Activated T-helper 9 cell treated with anti-CD3 and anti-CD28 coated beads, Interleukin-2, amount 50 U/mL, for 16 hours (primary cell): ENCODE measurements at places on chromosomes 4 and X.
A peak's percentile ranks its signal among the peaks of the same experiment; 100 is the strongest.

GRCh38 chr4:13912966-13913365, 285.4 kb upstream of the BOD1L1 start:
- DNase-seq = no peak

DNA sequence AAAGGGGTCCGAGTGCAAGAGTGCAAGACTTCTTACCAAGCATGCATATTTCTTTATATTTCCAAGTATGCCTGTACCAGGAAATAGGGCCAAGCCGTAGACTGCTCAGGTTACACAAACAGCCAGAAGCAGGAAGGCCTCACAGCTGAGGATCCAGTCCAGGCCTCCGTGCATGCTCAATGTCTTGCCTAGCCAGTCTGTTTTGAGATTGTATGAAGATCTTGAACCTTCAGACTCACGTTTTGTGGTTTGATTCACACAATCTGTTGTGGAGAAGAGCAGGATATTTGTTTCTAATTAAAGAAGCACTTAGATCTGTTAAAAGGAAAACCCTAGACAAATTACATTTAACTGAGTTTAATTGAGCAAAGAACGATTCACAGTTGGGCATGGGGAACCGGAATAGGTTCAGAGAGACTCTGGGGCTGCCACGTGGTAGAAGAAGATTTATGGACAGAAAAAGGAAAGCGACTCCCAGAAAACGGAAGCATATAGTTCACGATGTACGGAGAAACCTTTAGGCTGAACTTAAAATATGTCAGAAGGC, 1.2 kb downstream of the MGST2 start:
- no peak for DNase-seq

GRCh38 chr4:180058691-180059215, 2184.4 kb upstream of the TENM3 start:
- DNase-seq = no peak

DNA sequence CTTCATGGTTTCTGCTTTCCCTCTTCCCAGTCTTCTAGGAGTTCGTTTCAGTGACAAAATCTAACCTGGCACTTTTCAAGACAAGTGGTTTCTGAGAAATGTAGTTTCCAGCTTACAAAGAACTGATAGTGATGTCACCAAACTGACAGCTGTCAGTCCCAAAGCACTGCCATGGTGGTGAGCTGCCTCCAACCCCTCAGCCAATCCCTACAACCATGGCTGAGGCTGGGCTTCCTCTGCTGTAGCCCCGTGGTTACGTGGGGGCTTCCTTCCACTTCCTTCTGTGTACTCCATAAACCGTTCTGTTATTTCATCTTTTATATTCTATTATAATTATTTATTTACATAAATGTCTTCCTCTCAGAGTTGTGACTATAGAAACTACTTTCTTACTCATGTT, 198.6 kb upstream of the AGA start:
- DNase-seq = no peak

- no peak for DNase-seq
Measured at GRCh38 chr4:97653701-97654100, 489.6 kb downstream of the STPG2 start.

- DNase-seq = no peak
Measured at GRCh38 chrX:39577206-39577984, 520.4 kb downstream of the BCOR start.

DNA sequence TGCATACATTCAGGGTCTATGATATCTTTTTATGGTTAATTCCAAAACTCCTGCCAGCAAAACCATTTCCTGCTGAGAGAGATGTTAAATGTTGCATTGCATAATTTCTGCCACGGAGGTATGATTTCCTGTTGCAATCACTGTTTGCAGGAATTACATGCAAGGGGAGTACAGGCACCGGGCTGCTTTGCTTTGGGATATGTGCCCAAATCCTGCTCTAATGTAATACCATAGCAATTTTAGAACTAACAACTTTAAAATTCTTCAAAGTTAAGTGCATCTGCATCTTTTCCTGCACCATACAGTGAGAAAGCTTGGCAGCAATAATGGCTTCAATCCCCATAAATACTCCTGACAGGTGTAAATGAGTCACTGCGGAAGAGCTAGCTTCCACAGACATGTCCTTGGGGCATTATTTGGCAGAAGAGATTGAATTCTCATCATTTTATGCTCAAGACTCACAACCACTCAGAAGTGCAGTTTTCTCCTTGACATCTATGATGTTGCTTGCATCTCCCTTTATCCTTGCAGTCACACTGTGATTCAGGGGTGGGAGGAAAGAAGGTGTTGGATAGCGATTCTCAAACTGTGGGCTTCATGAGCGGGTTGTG, 29.6 kb downstream of the TRIM2 start:
- DNase-seq = no peak

- DNase-seq = no peak
Measured at GRCh38 chr4:71377561-71377960, 38.7 kb downstream of the SLC4A4 start.

DNA sequence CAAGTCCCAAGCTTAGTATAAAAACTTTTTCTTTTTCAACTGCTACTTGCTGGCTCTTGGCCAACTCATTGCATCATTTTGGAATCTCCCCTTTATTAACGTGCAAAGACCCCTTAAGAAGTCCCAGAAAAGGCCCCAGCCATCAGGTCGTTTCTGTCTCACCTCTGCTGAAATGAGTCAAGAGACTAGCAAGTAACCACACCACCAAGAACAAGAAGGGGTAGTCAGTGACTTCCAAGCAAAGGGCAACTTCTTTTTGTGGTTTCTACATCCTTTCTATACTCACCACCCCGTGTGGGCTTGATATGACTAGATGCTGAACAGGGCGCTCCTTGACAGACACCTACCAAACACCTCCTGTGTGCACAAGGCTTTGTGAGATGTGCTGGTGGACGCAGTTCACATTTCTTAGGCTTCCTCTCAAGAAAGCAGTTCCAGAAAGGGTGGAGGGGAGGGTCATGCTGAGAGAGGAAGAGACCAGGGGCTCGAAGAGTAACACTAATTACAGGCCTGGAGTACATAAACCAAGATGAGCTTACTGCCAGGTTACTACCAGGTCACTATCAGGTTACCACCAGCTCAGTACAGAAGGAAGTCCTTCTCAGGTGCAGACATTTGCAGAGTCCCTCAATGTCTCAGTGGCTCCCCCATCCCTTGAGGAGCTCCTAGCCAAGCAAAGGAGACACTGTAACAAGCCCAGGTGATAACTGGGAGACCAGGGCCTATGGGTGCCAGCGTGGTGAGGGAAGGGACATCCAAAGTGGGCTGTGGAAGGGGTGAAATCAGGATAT, 19.3 kb downstream of the JAKMIP1 start:
- DNase-seq = peak; percentile 24

GRCh38 chr4:25535701-25536473, 119.8 kb upstream of the SLC34A2 start:
- DNase-seq = no peak

GRCh38 chr4:83153417-83153816, 38.9 kb upstream of the PLAC8 start:
- DNase-seq = no peak

- DNase-seq = no peak
Measured at GRCh38 chr4:140947506-140947905, 185.8 kb downstream of the RNF150 start.

GRCh38 chrX:46811121-46811520, 25.7 kb upstream of the RP2 start:
- no peak for DNase-seq

GRCh38 chr4:37815591-37815990, 10.9 kb upstream of the PGM2 start:
- DNase-seq = no peak

GRCh38 chrX:113059714-113060113, 219.1 kb upstream of the AMOT start:
- DNase-seq = no peak

GRCh38 chr4:111946800-111947199, 198.5 kb upstream of the FAM241A start:
- DNase-seq = no peak

GRCh38 chr4:124389591-124389990, 322.9 kb downstream of the ANKRD50 start:
- no peak for DNase-seq

GRCh38 chr4:24369507-24370029, 214.8 kb downstream of the DHX15 start:
- DNase-seq = no peak

GRCh38 chrX:80765220-80765625, 44.5 kb downstream of the BRWD3 start:
- DNase-seq = no peak

DNA sequence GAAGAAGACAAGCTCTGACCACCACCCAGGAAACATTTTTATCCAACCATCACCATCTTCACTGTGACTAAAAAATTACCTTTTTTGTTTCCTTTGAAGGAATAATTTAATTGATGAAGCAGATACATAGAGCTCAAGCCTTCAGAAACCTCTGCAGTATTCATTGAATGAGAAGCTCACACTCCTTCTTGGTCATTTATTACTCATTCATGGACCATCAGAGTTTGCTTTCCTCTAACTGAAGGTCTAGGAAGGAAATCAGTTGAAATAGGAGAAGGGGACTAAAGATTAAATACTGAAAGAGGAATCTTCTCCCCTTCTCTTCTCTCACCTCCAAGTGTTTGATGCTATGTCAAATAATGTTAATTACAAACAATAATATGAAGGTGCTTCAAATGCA, 290.6 kb upstream of the KLF3 start:
- DNase-seq = no peak

DNA sequence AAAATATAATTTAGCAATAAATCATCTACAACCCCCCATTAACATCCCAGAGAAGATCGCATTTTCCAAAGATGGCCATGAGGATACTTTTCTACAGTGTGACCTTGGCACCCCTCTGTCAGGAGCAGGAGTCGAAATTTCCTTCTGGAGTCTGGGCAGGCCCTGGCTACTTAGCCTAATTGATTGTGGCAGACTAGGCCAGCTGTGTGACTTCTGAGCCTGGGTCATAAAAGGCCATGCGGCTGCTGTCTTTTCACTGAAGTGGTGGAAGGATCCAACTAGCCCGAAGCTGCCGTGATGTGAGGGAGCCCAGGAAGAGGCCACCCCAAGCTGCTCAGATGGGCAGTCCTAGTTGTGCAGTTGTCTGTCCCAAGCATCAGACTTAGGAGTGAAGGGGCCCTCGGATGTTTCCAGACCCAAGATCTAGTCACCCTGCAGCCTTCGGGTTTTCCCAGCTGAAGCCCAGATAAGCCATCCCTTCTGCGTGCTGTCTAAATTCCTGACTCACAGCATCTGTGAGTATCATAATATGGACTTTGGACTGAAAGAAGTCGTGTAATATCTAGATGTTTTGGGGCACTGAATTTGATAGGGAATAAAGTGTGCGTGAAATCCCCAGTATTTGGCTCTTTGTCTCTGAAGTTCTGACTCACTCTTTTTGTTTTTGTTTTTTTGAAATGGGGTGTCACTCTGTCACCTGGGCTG, 21.0 kb downstream of the PDK3 start:
- no peak for DNase-seq

- DNase-seq = no peak
Measured at GRCh38 chr4:16693641-16694040, 204.8 kb downstream of the LDB2 start.

DNA sequence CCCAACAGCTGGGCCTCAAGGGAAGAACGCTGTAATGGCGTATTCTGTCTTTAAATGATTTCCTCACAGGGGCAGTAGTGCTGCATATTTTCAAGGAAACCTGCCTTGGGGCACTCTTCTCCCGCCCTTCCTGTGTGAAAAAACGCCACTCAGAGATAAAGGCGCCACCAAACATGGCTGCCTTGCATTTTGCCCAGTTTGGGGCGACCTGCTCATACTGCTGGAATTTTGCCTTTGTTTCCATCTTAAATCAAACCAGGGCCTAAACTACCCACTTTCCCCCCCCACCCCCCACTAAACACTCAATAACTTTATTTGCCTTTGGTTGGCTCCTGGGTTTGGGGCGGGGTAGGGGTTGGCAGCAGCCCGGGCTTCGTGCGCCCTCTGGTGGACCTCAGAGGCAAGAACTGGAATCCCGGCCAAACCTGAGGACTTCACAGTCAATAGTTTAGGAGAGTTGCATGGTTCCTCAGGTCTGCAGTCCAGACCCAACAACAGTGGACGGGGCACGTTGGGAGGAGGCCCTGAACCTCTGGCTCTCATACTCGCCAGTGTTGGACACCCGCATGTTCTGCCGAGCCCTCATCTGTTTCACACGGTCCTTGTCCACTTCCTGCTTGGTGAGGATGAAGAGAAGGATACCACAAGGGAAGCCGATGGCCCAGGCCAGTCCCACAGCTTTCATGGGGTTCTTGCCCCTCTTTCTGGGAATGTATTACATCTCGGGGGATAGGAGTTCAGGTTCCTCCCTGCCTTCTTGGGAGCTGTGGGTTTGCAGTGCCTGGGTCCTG, 220.1 kb upstream of the STK26 start:
- DNase-seq = peak; percentile 53

GRCh38 chrX:39516427-39516841, 581.3 kb downstream of the BCOR start:
- no peak for DNase-seq

- DNase-seq = no peak
Measured at GRCh38 chr4:83894831-83895230, 358.9 kb downstream of the GPAT3 start.

DNA sequence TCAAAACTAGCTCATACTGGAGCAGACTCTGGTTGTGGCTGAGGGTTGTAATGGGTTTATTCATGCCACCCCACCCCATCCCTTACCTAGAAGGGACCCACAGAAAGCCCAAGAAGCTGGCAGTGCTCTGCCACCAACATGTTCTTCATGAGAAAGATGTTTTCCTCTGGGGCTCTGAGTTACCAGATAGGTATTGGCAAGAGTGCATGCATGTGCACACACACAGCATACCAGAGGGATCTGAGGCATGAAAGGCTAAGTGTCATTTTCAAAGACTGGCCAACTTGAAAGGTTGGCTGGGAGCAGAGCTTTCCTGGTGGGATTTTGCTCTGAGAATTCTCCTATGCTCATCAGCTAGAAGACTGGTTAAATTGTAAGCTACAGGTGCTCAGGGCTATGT, 65.2 kb downstream of the PHOX2B start:
- DNase-seq = no peak

DNA sequence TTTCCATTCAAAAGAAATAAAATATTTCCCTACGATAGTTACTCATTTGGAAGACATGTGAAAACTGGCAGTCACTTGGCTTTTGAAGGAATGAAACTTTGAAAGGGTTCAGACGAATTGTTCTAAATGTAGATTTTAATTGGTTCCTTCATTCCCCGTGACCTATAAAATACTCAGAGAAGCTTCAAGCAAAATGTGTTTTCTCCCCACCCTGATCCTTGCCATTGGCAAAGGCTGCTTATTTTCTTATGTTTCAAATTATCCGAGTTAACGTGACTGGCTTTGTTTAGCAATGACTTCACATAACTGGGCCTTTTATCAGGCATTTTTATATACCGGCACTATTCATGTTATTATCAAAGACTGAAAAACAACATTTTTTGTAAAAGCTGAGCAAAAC, 204.1 kb upstream of the NEIL3 start:
- no peak for DNase-seq

- DNase-seq = no peak
Measured at GRCh38 chr4:29900336-29900735, 819.8 kb upstream of the PCDH7 start.

- DNase-seq = no peak
Measured at GRCh38 chr4:85084371-85085094, 118.0 kb upstream of the WDFY3 start.

GRCh38 chrX:49760290-49760890, 64.6 kb upstream of the PAGE1 start:
- no peak for DNase-seq

GRCh38 chr4:38368613-38369012, 295.4 kb upstream of the KLF3 start:
- DNase-seq = no peak

GRCh38 chr4:8644966-8645752, 52.6 kb downstream of the CPZ start:
- no peak for DNase-seq
